ENCODE measurements at places on chromosomes 6 and 20.

- DNase-seq, result no peak
Measured at GRCh38 chr20:3168079-3168828, 5.1 kb downstream of the LZTS3 start.

DNA sequence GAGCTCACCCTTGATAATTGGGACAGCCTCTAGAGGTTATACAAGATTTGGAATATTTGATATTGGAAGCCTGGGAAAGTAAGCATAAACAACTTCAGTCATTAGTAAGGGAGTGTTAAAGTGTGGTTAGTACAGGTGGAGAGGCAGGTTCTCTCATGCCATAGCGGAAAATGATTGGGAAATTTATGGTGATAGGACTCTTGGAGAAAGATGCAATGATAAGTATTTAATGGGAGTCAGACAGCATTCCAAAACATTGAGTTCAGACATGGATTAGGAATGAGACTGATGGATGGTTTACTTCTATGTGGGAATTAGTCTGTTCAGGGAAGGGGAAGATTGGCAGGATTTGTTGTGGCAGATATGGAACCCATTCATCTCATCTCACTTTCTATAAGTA is 152.7 kb downstream of the MCHR2 start:
- no peak for DNase-seq

DNA sequence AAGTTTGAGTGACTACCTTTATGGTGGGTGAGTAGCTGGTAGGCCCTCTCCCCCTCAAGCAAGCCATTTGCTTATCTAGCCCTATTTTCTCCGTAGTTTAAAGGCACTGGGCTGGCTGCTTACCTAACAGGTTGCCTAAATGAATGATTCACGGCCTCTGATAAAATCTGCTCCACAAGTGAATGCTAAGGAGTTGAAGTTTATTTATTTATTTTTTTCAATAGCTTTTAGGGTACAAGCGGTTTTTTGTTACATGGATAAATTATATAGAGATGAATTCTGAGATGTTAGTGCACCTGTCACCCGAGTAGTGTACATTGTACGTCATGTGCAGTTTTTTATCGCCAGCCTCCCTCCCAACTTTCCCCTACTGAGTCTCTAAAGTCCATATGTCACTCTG is 8.3 kb upstream of the CDH26 start:
- DNase-seq, result no peak

DNA sequence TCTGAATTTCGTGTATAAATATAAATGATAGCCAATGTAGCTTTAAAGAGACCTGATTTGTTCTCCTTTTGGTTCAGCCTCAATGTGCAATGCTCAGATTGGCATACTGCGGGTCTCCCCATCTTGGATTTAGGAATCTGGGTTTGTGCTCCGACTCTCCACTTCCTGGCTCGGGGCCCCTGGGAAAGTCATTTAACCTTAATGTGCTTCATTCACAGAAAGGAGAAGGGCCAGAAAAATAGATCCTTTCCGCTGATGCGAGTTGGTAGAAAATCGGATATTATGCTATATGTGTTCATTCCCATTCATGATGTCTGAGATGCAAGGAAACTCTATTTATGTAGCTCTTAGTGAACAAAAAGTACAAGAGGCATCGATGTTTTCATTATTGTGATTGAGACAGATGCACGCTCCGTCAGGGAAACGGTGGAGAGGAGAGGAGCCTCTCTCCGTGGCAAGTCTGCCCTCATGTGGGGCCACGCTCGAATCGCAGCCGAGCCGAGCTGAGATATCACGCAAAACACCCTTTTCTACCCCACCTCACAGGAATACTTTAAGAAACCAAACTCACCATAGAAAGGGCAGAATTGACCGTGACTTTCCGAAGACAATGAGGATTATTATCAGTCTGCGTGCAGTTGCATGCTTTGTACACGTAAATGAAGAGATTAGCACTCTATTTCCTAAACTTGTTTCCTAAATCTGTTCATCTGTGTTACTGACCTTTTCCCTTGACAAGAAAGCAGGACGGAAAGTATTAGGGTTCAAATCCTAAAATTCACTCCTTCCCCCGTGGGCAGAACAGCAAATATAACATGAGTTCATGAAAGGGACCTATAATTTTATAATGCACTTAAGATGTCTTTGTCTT is 136.6 kb downstream of the COL9A1 start:
- DNase-seq, result peak; percentile 44

DNA sequence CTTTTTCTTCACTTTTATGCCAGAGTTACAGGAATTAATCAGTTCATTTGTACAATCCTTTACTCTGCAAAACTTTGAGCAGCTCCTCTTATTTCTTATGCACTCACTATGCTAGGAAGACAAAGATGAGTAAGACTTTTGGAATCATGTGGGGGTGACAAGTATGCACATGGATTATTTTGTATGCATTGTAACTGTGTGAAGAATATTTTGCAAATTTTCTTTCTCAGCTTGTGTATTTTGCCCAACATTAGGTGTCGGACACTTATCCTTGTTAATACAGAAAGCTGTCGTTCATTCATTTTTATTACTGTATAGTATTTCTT is 88.6 kb downstream of the PPP1R14C start:
- no peak for DNase-seq

DNA sequence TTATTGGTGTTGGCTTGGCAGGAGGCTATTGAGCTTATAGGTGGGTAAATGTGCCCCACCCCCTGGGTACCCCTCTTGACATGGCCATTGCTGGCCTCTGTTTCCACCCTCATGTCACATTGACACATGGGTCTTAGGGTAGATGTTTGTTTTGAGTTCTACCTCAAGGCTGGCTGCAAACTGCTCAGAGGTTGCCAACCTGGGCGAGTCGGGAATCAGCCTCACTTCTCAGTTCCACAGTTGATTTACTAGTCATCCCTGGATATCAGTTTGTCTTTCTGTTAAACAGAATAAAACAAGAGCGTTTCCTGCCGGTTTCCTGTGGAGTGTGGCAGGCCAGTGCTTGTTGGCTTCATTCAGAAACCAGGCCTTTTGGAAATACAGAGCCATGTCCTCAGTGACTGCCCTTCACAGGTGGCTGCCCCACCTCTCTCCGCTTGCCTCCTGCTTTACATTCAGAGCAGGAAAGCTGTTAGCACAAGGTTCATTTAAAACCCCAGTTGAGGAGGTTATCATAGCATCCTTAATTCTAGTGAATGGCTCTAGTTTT is 105.6 kb downstream of the TCP11 start:
- DNase-seq, result no peak

- DNase-seq, result no peak
Measured at GRCh38 chr6:33745548-33745947, 1.2 kb downstream of the IP6K3 start.

GRCh38 chr6:37865504-37865903 is 46.0 kb downstream of the ZFAND3 start:
- no peak for DNase-seq

- DNase-seq, result no peak
Measured at GRCh38 chr20:36784900-36785299, 11.3 kb upstream of the DSN1 start.

Measured in occipital lobe (tissue), 3 donors.